SK-N-DZ (cell line): ENCODE measurements at places on chromosomes 6 and 20.

DNA sequence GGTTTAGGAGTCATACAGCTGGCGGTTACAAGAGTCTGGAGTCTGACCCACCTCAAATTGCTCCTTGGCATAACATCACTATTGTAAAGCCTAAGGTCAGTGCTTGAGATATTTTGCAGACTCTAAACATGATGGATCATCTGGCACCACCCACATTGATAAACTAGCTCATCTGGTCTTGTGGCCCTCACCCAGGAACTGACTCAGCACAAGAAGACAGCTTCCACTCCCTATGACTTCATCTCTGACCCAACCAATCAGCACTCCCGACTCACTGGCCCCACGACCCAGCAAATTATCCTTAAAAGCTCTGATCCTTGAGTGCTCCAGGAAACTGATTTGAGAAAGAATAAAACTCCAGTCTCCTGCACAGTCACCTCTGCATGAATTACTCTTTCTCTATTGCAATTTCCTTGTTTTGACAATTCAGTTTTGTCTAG, 115.9 kb downstream of the CD24 start:
- DNase-seq: peak; percentile 12

DNA sequence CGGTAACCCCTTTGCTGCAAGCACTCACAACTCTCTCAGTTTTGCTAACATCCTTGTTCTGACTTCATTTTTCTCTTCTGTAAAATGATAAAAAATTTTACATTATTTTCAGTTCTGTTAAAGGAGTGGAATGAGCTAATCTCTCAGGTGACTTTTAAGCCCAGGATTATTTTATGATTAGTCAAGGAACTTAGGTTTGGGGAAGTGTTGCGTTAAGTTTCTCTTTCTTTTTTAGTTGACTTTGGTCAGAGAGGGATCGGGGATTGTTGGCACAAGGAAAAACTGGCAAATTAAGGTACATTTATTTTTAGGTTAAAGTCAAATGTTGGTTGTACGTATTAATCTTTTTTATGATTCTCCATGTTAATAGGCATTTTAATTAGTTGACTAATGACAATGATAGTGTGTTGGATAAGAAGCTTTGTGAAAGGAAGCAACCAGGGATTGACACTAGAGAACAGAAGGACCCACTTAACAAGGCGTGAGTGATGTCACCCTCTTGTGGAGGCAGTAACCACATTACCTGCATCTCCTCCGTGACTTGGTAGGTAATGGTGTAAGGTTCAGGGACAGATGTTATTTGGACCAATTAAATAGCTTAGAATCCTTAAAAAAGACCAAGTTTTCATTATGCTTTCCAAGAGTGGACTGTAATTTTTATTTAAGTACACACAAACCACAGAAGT, 31.6 kb downstream of the CD83 start:
- no peak for DNase-seq

GRCh38 chr6:41921712-41921998, 356 bp downstream of the BYSL start:
- no peak for DNase-seq

DNA sequence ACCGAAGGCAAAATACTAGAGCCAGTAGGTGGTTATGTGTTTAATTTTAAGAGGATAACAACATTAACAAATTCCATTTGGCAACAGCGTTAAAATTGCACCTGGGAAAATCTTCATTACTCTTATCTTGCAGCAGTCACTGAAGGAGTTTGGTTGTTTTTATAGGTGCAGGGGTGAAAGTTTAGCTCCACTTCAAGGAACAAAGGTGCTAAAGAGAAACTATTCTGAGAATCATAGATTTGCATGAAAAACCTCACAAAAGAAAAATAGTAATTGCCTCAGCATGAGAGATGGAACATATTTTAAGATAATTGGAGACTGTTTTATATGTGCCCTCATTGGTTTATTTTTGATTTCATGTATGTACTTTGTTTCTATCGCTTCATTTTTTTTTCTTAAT, 444.4 kb downstream of the UTRN start:
- DNase-seq: no peak

GRCh38 chr6:166942393-166943168, 13.8 kb downstream of the RNASET2 start:
- no peak for DNase-seq

GRCh38 chr6:109167562-109167961, 72.3 kb downstream of the CEP57L1 start:
- DNase-seq: no peak

DNA sequence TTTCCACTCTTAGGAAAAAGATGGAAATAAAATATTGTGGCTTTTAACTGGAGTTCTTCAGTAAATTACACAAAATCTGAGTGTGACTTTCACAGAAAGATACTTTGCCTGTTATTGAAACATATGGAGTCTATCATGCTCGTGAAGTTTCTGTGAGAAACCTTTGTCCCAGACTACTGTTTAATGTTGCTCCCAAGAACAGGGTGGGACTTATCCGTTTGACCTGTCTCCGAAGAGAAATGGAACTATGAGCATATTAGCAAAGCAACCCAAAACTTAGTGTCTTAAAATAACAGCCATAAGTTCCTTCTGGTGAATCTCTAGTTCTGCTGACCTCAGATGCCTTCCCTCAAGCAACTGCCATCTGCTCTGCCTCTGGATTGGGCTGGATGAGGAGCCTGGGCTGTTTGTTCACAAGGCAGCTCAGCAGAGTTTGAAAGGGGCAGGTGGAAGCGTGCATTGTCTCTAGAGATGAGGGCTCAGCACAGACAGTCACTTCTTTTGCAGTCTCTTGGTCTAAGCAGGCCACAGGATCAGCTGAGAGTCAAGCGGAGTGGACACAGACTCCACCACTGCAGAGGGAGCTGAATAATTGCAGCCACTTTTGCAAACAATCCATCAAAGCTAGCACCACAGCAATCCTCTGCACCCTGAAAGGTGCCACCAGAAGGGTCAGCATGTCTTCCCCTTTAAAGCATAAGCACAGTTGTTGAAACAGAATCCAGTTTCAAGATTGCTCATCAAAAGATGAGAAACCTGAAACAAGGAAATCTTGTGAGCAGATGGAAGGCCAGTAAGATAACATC, 52.8 kb downstream of the MYB start:
- peak; percentile 35 for DNase-seq

DNA sequence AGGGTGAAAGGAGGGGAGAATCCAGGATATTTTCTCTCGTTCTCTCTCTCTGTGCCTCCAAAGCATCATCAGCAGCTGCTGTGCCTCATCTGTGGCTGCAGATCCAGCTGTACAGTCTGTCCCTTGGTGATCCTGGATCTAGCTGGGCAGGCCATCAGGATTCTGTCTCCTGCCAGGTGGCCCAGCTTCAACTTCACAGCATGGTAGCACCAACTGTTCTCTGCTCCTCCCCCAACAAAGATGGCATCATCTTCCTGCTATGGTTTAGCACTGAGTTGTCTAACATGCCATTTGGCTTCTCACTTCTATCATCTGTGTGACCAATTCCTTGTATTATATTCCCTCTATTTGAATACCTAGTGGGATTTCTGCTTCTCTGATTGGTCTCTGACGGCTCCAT, 28.6 kb upstream of the ARFGEF2 start:
- DNase-seq: no peak
